Stimulated activated CD8-positive, alpha-beta memory T cell treated with anti-CD3 and anti-CD28 coated beads, Interleukin-2, amount 100 ng/mL, for 48 hours (primary cell): ENCODE measurements at places on chromosomes 12 and 14.
A peak's percentile ranks its signal among the peaks of the same experiment; 100 is the strongest.

DNA sequence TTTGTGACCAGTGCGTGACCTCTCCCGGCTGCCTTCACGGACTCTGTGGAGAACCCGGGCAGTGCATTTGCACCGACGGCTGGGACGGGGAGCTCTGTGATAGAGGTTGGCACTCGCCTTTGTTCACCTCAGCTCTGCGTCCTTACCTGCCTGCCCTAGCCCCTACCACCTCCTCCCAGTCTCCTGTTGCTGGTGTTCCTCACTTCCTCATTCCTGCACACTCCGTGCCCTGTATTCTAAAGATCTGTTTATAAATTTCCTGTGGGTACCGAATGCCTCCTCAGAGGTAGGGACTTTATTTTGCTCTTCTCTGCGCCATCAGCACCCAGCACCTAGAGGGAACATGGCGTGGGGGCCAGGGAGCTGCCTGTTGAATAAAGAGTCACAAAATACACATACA, 2.3 kb downstream of the DLK1 start:
- no peak for DNase-seq

DNA sequence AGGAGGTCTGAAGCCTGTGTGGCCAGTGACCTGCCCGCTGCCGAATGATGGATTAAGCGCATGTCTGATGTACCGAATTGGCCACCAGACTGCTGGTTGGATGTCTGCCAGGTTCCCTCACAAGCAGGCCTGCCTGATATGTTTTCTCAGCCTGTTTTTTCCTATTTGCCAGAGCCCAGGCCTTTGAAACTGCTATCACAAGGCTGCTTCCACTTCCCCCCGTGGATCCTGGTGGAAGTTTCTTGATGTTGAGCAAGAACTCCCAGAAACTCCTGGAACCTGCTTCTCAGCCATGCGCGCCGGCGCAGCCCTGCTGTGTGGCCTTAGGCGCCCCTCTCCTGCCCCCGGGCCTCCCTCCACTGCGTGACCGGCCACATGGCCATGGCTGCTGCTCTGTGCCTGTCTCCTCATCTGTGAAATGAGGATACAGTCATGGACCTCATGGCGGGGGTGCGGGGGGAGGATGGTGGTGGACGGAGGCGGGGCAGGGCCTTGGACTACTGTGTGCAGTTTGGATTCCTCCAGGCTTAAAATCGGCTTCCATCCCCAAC, 56.6 kb downstream of the CALM1 start:
- DNase-seq, result no peak

- DNase-seq, result no peak
These were observed 9.1 kb upstream of the ATG101 start for GRCh38 chr12:52060498-52061177.

DNA sequence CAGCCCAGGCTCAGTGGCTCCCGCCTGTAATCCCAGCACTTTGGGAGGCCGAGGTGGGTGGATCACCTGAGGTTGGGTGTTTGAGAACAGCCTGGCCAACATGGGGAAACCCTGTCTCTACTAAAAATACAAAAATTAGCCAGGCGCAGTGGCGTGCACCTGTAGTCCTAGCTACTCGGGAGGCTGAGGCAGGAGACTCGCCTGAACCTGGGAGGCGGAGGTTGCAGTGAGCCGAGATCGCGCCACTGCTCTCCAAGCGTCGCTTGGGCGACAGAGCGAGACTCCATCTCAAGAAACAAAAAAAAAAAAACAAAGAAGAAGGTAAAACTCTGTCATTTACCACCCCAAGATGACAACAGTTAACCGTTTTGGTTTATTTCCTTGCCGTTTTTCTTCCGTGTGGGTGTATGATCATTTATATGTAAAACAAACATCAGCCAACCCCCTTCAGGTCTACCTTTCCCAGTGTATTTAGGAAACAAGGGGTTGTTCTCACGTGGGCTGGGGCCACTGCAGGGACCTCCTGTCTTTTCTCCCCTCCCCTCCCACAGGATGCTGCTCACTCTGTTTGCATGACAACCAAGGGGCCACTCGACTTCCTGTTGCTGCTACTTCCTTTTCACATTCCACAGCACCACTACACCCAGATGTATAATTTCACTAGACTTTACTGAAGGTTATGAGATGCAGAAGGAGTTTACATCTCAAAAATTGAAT, 13.6 kb downstream of the TTC9 start:
- DNase-seq, result peak; percentile 53

DNA sequence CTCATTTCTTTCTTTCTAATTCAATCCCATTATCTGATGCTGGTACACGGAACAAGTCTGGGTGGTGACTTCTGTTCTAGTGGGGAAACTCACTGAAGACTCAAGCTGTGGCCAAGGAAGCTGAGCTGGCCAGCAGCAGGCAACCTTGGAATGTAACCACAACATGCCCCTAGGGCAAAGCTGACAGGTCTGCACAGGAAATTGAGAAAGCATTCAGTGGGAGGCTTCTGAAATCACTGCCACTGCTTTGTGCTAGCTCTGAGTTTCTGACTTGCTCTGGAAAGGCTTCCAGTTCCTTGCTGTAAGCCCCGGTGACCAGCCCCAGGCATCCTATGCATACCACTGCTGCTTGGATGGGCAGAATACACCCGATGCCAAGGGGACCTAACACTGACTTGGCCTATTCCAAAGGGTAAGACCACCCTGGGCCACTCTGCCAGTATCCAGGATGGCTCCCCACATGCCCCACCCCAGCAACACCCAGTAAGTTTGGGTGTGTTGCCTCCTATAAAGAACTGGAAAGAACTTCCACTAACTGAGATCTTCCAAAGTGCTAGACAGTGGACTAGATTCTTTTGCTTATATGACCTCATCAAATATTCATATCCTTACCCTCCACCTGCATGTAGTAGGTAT, 84.5 kb upstream of the CDKN3 start:
- DNase-seq, result no peak

DNA sequence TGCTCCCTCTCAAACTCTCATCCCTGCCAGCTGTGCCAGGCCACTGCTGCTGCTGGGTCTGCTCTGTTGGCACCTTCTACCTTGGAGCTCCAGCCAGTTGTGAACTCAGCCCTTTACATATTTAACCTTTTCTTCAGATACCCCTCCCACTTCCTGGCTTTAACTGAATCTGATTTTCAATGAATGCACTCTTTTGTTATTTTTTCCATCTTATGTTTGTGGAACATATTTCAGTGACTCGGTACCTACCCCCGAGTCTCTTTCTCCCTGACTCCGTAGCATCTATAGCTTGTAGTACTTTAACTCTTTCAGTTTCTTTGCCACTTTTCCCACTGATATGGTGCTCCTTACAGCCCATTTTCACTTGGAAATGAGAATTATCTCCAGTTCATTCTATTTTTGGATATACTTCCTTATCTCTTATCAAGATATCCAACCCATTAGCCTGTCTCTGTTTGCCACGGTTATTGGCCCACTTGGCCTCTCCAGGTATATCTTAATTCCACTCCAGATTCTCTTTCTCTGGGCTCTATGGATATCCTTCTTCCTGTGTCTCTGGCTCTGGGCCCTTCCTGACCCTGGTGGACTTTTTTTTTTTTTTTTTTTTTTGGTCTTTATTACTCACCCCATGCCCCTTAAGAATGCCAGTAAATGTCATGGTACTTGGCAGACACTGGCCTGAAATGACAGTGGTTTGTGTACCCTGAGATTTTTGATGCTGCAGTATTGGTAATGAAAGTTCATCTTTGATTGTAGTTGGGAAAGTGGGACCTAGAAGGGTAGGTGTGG, 62.7 kb downstream of the PELI2 start:
- no peak for DNase-seq

- DNase-seq, result no peak
These were observed 56.5 kb downstream of the DAD1 start for GRCh38 chr14:22532345-22533056.

DNA sequence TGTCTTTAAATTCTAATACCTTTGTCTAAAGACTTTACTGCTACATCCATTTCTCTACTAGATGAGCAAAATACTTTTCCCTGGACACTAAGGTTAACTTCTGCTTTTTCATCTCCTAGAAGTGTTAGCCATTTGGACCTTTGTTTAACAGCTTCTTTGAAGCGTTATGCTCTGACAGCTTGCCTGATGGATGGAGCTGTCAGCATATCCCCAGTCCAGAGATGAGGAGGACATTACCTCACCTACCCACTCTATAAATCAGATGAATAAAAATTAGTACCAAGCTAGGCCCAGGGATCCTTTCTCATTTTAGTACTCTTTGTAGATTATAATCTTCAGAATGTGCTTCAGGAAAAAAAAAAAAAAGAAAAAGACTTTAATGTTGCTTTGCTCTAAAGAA, 222.7 kb downstream of the PELI2 start:
- DNase-seq, result no peak

DNA sequence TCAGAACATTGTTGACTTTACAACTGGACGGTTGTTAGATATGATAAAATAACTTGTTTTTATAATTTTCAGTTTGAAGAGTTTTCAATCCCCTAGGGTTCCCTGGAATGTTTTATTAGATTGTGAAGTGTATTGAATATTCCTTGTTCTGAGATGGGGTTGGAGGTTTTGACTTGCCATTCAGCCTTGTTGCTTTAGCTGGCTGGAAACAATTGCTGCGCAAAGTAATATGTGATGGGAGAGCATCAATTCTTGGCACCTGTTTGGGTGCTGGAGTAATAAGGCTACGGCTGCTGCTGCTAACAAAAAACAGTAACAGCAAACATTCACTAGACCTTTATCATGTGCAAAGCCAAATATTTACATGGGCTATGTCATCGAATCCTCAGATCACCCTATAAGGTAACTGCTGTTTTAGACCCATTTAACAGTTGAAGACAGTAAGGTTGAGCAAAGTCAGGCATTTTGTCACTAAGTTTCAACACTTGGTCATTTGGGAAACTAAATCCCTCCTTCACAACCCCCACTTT, 241.0 kb upstream of the TBX3 start:
- DNase-seq, result no peak

- DNase-seq, result no peak
These were observed 327.7 kb downstream of the RAD51B start for GRCh38 chr14:68147303-68147702.

- no peak for DNase-seq
These were observed 56.7 kb downstream of the TTLL5 start for GRCh38 chr14:75717729-75718128.

DNA sequence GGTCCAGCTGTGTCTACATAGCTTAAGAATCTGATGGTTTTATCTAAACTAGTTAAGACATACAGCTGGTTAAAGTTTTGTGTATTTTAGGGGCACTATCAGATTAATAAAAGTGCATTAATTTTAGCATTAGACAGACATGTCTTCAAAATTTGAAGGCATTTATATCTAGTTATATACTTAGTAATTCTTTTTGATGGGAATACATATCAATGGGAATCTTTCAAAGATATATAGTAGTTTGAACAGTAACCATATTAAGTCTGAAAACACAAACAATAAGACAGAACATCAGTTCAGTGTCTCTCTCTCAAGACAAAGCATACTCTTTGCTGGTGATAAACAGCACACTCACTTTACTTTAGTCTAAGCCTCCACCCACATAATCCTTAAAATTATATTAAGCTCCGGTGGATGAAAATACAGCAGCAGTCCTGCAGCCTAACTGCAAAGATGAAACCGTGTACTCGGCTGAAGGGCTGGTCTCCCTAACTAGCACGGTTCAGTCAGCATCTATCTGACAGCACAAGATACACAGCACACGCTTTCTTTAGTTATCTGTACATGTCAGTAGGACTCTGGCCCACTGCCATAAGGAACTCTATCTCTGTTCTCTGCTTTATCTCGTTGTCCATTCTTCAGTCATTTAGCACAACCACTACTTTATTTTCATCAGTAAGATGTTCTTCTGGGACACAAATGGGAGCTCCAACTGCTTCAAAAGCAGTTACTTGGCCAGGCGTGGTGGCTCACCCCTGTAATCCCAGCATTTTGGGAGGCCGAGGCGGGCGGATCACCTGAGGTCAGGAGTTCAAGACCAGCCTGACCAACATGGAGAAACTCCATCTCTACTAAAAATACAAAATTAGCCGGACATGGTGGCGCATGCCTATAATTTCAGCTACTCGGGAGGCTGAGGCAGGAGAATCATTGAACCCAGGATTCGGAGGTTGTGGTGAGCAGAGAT, 80.5 kb downstream of the MED13L start:
- no peak for DNase-seq

DNA sequence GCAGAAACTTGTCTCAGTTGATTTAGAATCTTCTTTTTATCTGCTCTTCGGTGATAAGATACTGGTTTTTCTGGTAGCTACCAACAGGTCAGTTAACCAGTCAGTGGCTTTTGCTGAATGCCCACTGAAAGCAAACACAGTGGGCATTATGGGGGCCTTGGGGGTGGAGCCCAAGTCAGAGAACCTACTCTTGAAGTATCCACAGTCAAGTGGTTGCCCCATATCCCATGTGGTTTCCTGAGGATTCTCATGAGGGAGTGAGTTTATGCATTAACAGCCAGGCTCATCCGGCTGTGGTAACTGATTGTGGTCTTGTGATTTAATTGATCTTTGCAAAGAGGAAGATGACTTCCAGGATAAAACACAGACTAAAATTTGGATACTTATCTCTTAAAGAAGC, 83.7 kb downstream of the ST8SIA1 start:
- no peak for DNase-seq
